Neural crest cell (in vitro differentiated cells): ENCODE measurements at places on chromosomes 7 and 10. TPM values are rescaled to one million over a fixed set of nuclear protein-coding genes. Genes with fewer than 3 reads are reported as not detected.

RHBDD2 gene
- total RNA-seq, result 80.2 and 80.5 TPM in 2 replicates

FAM180A gene
- not detected in 2 replicates for total RNA-seq

CDH23 gene
- 2.0 and 2.6 TPM in 2 replicates for total RNA-seq

CYP26C1 gene
- 0.30 and 0.37 TPM in 2 replicates for total RNA-seq

- H3K4me1 ChIP-seq, result no peaks in the 10 kb centered on the region
- no peak overlapping the region for H3K27ac ChIP-seq
- no peaks in the 10 kb centered on the region for H3K27me3 ChIP-seq
- H3K4me3 ChIP-seq, result no peak overlapping the region
- H3K36me3 ChIP-seq, result peaks cover 2% of the 10 kb centered on the region
- no peak for DNase-seq
Observed at GRCh38 chr7:78329001-78329655, 530.6 kb downstream of the PHTF2 start.

GRCh38 chr7:6531492-6532279 lies 19.6 kb downstream of the GRID2IP start:
- no peaks in the 10 kb centered on the region for H3K36me3 ChIP-seq
- H3K27me3 ChIP-seq, result peaks cover 87% of the 10 kb centered on the region
- no peak overlapping the region for H3K27ac ChIP-seq

GRCh38 chr10:29141761-29142160 lies 147.1 kb upstream of the LYZL1 start:
- no peak overlapping the region for H3K4me3 ChIP-seq
- H3K27me3 ChIP-seq, result peaks cover 14% of the 10 kb centered on the region
- H3K27ac ChIP-seq, result no peak overlapping the region
- DNase-seq, result no peak

GRCh38 chr10:107163881-107164861 lies at the start of gene SORCS1:
TSS of gene SORCS1 (minus strand) at chr10:107164706.
- peak; percentile 50 for DNase-seq
- peak within 1 kb of the TSS; percentile 91 for H3K4me3 ChIP-seq
- H3K27me3 ChIP-seq, result peaks cover 21% of the 10 kb centered on the region
- H3K27ac ChIP-seq, result no peak within 1 kb of the TSS
- H3K4me1 ChIP-seq, result peaks cover 29% of the 10 kb centered on the region

DNA sequence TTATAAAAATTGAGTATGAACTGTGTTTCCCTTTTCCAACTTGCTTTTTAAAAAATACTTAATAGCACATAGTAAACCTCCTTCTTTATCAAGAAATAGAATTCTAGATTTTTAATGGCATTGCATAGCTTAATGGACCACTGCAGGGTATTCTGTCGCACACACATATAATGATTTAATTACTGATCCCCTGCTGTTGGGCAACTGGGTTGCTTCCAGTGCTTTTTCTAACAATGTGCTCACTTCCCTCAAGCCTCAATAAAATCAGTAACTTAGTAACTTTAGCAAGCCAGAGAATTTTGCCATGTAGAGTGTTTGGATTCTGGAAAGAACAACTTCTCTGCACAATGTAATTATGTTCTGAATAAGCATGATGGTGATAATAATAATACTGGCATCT lies 49.1 kb upstream of the PDLIM1 start:
- no peak overlapping the region for H3K4me3 ChIP-seq
- DNase-seq, result no peak
- H3K4me1 ChIP-seq, result peaks cover 18% of the 10 kb centered on the region
- H3K36me3 ChIP-seq, result no peaks in the 10 kb centered on the region

DNA sequence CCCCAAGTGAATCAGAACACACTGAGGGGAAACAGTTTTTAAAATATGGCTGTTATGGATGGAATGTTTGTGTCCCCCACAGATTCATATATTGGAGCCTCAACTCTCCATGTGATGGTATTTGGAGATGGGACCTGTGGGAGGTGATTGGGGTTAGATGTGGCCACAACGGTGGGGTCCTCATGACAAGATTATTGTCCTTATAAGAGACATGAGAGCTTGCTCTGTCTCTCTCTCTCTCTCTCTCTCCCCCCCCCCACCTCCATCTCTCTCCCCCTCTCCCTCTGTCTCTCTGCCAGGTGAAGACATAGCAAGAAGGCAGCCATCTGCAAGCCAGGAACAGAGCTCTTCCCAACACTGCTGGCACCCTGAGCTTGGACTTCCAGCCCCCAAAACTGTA lies 315.8 kb upstream of the MGMT start:
- peaks cover 2% of the 10 kb centered on the region for H3K27me3 ChIP-seq
- no peaks in the 10 kb centered on the region for H3K4me1 ChIP-seq
- no peak overlapping the region for H3K4me3 ChIP-seq

DNA sequence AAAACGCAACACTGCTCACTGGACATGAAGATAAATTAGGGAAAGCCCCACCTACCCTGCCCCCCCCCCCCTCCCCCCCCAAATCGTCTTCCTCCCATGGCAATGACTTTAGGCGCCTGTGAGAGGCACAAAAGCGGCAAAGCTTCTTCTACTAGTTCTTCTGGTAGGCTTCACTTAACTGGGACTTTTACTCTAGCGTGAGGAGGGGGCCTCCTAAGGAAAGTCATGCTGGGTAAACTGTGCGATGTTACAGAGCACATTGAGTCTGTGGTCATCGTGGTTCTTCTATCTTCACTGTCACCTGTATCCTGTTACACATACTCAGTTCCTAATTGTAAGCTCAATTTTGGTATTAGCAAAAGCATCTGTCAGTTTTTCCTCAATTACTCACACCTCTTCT lies 25.1 kb downstream of the HSPB1 start:
- peaks cover 17% of the 10 kb centered on the region for H3K4me1 ChIP-seq
- H3K27ac ChIP-seq, result no peak overlapping the region
- DNase-seq, result no peak
- H3K36me3 ChIP-seq, result peaks cover 20% of the 10 kb centered on the region
- H3K27me3 ChIP-seq, result no peaks in the 10 kb centered on the region

DNA sequence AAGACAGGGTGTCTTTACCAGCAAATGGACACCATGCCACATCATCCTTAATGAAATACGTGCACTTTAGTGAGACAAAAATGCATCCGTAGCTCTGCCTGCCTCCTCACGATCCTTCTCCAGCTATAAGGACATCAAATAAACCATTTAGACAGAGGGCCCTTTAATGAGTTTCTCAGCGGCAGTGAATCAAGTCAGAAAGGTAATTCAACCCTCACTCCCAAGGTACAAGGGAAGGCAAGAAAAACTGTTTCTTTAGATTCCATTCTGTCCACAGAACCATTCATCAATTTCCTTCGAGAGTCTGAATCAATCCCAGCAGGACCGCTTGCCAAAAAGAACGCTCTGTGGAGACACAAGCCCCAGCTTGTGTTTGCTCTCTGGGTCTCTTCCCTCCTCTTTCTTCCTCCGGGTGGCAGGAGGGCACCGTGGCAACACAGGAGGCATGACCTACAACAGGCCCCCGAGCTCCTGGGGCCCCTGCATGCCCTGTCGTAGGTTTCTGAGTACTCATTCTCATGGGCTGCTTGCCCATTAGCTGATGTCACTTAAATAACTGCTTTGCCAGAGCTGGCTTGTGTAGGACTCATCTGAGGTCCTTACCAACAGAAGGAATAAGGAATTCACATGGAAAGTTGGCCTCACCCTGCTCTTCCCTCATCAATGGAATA lies 297.8 kb upstream of the PRKCQ start:
- no peak overlapping the region for H3K27ac ChIP-seq
- H3K4me3 ChIP-seq, result no peak overlapping the region
- H3K4me1 ChIP-seq, result no peaks in the 10 kb centered on the region
- peaks cover 3% of the 10 kb centered on the region for H3K27me3 ChIP-seq
- no peaks in the 10 kb centered on the region for H3K36me3 ChIP-seq
- no peak for DNase-seq

DNA sequence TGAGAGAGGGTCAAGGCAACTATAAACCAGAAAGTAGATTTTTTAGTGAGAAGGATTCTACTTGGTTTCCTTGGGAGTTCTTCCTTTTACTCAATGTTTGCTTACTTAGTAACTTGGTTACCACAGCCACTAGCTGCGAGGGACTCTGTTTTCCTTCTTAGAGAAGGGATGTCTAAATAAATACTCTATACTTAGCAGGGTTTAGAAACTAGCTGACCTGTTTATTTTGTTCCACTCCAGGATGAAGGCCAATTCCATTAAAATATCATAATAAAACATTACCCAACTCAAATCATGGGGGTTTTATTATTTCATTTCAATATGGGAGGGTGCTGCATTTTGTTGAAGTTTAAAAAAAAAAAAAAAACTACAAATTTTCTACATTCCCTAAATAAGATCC lies 87.3 kb downstream of the PPP1R3A start:
- no peaks in the 10 kb centered on the region for H3K36me3 ChIP-seq
- H3K4me1 ChIP-seq, result no peaks in the 10 kb centered on the region
- DNase-seq, result no peak

- peaks cover 36% of the 10 kb centered on the region for H3K36me3 ChIP-seq
- no peak overlapping the region for H3K4me3 ChIP-seq
- H3K4me1 ChIP-seq, result no peaks in the 10 kb centered on the region
- no peaks in the 10 kb centered on the region for H3K27me3 ChIP-seq
- no peak overlapping the region for H3K27ac ChIP-seq
- DNase-seq, result no peak
Observed at GRCh38 chr7:98907570-98907969, 29.2 kb downstream of the TRRAP start.

DNA sequence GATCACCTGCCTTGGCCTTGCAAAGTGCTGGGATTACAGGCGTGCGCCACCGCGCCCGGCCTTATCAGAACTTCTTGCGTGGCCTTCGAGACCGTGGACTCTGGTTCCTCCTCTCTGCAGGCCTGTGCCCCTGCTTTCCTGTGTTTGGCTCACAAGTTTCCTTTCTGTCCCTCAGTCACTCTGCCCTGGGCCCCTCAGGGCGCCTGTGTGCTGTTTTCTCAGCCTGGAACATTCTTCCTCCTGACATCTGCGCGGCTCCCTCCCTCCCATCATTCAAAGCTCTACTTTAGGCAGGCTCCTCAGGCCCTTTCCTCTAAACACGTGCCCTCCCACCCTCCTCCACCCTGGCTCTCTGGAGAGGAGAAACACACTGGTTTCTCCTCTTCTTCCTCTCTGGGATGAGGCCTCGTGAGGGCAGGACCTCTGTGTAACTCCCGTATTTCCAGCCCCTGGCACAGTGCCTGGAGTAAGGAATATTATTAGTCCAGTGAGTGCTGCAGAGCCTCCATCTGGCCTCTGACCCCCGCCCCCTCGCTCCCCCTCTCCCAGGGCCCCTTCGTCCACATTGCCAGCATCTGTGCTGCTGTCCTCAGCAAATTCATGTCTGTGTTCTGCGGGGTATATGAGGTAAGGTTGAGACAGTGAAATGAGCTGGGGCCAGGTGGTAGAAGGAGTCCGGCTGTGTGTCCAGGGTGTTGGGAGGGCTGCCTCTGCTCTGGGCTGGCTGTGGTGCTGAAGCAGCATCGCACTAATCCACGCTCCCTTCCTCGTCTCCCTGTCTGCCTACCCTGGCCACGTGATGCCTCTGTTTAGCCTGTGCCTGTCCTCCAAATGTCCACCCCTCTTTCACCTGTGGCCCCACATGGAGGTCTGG lies 7.1 kb downstream of the CLCN1 start:
- H3K4me1 ChIP-seq, result peaks cover 17% of the 10 kb centered on the region
- H3K4me3 ChIP-seq, result no peak overlapping the region
- H3K27ac ChIP-seq, result peak overlapping the region; percentile 75
- no peaks in the 10 kb centered on the region for H3K36me3 ChIP-seq

DNA sequence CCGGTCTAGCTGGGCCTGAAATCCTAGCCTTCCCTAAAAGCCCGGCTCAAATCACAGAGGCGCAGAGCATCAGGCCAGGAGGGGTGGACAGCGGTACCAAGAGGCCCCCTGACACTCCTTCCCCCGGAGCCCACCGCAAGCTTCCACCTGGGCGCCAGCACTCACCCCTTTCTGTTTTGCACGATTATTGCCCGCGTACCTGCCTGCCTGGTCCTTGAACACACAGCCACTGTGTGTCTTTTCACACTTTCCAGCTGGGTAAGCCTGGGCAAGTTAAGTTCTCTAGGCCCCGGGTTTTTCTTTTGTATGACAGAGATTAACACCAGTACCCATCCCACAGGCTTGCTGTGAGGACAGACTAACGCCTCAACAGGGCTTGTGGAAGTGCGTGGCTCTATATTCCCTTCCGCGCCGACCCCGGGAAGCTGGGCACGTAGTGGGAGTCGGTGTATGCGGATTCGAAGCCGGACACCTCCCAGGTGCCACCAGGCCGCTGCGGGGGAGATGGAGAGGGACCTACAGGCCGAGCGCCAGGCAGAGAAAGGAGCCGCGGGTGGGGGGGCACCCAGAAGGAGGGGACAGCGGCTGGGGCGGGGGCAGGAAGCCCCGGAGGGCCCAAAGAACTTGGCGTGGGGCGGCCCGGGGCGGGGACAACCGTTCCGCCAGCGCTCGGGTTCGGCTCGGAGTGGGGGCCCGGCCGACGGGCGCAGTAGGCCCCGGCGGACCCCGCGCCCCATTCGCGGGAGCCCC lies 792 bp downstream of the ZNF746 start:
- H3K4me3 ChIP-seq, result peak overlapping the region; percentile 98
- H3K36me3 ChIP-seq, result peaks cover 6% of the 10 kb centered on the region
- peaks cover 20% of the 10 kb centered on the region for H3K4me1 ChIP-seq
- DNase-seq, result no peak
- peak overlapping the region; percentile 97 for H3K27ac ChIP-seq
- peaks cover 37% of the 10 kb centered on the region for H3K27me3 ChIP-seq

DNA sequence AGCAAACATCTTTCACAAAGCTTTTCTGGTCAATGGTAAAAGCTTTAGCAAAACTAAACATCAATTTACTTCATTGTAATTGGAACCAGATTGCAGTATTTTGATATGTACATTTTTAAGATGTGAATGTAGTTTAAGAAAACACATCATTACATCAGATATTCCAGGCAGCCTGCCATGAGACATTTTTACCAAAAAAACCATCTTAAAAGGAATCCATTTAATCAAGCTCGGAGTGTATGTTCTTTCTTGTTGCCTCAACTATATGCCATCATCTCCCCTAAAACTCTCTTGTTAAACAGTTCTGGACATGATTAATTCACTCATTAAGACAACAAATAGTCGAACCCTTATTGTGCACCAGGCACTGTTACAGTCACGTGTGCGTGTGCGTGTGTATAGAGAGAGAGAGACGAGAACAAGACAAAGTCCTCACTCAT lies 97.5 kb downstream of the UBE2H start:
- no peaks in the 10 kb centered on the region for H3K36me3 ChIP-seq
- H3K4me1 ChIP-seq, result peaks cover 5% of the 10 kb centered on the region
- H3K27ac ChIP-seq, result no peak overlapping the region
- DNase-seq, result no peak
- H3K27me3 ChIP-seq, result no peaks in the 10 kb centered on the region
- H3K4me3 ChIP-seq, result no peak overlapping the region

GRCh38 chr10:124063750-124064603 lies 29.4 kb downstream of the CHST15 start:
- no peak for DNase-seq
- H3K36me3 ChIP-seq, result no peaks in the 10 kb centered on the region
- H3K4me3 ChIP-seq, result no peak overlapping the region
- H3K27ac ChIP-seq, result no peak overlapping the region

DNA sequence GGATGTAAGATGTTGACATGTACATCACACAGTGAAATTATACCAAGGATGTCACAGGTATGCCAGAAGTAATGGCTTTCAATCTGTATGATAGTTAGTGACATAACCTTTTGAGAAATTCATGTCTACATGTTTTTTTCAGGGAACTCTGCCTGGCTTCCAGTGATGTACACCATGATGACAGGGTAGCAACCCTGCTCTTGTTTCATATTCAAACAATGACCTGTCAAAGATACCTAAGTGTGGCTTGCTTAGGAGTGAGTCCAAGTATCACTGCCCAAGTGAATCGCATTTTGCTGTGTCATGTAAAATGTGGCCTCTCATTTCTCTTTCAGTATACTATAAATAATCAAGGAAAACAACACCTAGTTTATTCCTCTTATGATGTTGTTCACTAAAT lies 205.8 kb upstream of the DKK1 start:
- no peak for DNase-seq
- no peak overlapping the region for H3K27ac ChIP-seq
- no peak overlapping the region for H3K4me3 ChIP-seq
- peaks cover 5% of the 10 kb centered on the region for H3K4me1 ChIP-seq
